ENCODE measurements at places on chromosomes 4 and X. TPM values are rescaled to one million over a fixed set of nuclear protein-coding genes. Genes with fewer than 3 reads are reported as not detected.

GRCh38 chr4:169094656-169095231 is 84.7 kb upstream of the CBR4 start:
- no peak for DNase-seq

- no peak for DNase-seq
Observed at GRCh38 chr4:1361431-1361830, 14.4 kb downstream of the UVSSA start.

GRCh38 chrX:49175435-49176274 is 4.0 kb downstream of the PLP2 start:
- no peak for DNase-seq

DNA sequence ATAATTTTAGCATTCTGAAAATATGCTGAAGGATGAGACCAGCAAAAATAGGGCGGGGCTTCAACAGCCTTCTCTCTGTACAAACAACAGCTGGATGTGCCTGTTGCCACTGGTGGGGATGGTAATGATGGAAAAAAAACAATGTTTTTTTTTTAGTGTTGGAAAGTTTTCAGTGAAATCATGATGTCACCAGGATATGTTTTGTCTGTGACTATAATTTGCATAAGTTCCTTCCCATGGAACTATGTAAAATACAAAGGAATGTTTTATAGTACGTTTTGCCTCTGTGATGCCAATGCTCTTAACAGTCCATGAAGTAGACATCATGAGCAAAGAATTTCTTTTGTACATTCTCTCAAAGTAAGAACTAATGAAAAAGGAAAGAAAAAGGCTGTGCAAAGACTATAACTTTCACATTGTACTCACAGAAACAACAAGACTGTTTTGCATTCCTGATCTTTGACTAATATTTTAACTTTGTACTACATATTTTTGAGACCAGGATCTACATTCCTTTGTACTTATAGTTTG is 589.7 kb downstream of the SPRY1 start:
- peak; percentile 95 for DNase-seq

GRCh38 chrX:74325130-74326059 is 21.4 kb downstream of the ZCCHC13 start:
- DNase-seq: peak; percentile 3

GRCh38 chr4:30380404-30380998 is 339.7 kb upstream of the PCDH7 start:
- DNase-seq: no peak

GRCh38 chrX:131332331-131332730 is 43.2 kb upstream of the IGSF1 start:
- no peak for DNase-seq

GRCh38 chr4:1379351-1379781 is 26.9 kb downstream of the NKX1-1 start:
- DNase-seq: no peak

DNA sequence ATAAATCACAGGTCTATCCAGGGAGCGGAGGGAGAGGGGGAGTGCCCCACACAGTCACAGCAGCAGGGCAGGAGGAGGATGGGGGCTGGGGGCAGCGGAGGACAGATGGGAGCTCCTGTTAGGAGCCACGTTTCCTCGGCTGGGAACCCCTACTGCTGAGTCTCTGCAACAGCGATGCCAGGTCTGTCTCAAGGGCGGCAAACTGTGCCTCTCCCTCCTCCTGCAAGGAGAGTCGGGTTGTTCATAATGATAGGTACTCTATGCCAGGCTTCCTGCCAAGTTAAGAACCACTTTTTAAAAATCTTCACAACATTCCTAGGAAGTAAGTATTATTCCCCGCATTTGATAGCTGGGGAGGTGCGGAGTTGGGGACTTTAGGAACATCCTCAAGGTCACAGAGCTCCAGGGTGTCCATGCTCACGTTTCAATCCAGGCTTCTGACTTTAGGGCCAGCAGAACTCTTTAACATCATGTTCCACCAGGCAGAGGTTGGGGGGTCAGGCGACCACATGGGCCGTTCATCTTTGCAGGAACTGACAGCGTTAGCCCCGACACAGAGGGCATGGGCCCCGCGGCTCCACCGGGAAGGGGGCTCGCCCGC is 98.3 kb upstream of the MAML3 start:
- peak; percentile 59 for DNase-seq

DNA sequence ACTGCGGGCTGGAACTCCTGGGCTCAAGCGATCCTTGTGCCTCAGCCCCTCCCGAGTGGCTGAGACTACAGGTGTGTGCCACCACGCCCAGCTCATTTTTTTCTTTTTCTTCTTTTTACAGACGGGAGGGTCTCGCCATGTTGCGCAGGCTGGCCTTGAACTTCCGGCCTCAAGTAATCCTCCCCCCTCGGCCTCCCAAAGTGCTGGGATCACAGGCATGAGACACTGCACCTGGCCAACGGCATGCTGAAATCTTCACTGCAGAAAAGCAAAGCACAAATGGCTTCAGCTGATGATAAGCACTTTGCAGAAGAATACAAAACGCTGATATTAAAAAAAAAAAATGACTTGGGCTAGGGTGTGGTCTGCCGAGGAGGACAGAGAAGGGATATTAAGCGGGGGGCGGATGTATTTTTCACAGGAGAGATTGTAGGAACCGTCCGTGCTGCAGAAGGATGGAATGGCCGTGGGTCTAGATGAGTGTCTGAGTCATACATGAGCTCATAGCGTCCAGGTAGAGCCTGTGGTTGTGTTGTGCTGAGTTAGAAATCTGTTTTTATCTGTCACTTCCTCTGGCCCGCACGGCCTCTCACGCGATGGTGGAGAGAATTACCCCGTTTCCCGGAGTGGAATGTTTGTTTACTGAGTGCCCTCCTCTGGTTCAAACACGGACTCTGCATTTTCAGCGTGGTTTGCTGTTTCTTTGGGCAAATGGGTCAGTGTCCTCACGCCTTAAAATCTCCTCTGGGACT is 8.5 kb upstream of the AKAP17A start:
- DNase-seq: no peak

DNA sequence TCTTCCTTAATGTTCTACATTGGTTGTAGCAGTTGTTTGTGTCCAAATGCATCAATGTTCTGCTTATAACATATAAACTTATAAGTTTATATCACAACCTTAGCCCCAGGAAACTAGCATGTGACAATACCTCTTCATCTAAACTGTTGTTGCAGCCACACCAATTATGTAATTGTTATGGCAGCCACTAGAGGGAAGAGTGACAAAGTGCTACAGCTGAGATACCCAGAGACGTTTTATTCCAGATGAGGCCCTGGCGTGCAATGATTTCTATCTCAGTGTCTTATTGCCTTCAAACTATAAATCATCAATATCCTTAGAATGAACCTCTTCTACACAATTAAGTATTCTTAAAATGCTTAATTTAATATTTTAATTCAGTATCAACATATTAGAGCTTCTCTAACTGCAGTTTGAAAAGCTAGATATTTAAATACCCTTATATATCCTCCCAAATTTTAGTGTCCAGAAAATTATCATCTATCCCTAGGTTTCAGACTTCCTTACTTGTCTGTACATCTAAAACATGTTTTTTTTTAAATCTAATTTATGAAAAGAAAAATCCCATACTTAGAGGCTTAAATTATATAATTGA is 171.6 kb downstream of the PCDH10 start:
- peak; percentile 49 for DNase-seq

DNA sequence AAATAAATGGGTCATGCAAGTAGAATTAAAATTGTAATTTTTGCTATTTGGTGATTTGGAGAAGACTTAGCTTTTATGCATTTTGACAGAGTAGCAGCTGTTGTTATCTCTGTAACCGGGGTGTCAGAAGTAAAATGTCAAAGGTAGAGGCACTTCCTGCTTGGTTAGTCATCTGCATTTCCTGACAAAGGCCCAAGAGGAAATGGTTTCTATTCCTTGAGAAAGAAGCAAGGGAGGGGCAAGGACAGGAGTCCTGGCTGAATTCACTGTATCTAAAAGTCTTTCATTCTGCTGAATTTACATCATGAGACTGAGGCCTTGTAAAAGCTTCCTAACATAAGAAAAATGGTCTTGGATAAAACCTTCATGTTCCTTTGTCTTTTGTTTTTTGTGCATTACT is 550.9 kb upstream of the BOD1L1 start:
- DNase-seq: no peak

DNA sequence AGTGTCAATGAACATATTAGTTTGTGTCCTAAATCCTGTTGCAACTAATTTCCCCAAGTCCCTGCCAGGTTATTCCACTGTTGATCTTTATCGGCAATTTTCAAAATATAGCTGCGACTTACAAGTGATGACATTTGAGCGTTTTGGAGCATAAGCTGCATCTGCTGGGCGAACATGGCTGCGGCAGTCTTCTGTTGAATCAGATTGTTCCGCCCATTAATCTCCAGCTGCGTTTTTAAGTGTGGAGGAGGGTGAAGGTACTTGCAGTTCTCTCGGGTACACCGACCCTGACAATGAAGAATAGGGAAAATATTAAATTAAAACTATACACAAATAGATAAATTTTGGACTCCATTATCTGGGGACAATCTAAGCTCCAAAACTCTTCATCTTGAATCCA is 82.7 kb downstream of the MBNL3 start:
- DNase-seq: peak; percentile 6

- DNase-seq: peak; percentile 22
Observed at GRCh38 chr4:73853246-73853704, at the start of gene PF4V1. TSS of gene PF4V1 (plus strand) at chr4:73853296. CDS start at chr4:73853363, 67 bp downstream.

- no peak for DNase-seq
Observed at GRCh38 chrX:47178337-47178736, 15.3 kb upstream of the UBA1 start.

- peak; percentile 2 for DNase-seq
Observed at GRCh38 chrX:30620980-30621618, 32.1 kb upstream of the GK start.

The GYPE gene
- 0.51 TPM for total RNA-seq

The SYAP1 gene
- 18.7 TPM for total RNA-seq

The MAP3K15 gene
- total RNA-seq: 0.41 TPM

The BCOR gene
- total RNA-seq: 59.6 TPM

The PRRG1 gene
- 16.0 TPM for total RNA-seq

The TIMM17B gene
- 36.7 TPM for total RNA-seq

The BTC gene
- 32.9 TPM for total RNA-seq

The CSAG2 gene
- total RNA-seq: not detected

The ZFP42 gene
- total RNA-seq: 0.10 TPM

The ITGB1BP2 gene
- 80.2 TPM for total RNA-seq

The WDR17 gene
- total RNA-seq: 5.7 TPM

The GYPB gene
- total RNA-seq: 5.1 TPM

The CSN1S1 gene
- not detected for total RNA-seq

The NSD2 gene
- 71.3 TPM for total RNA-seq
